ENCODE measurements at places on chromosomes 7 and 10.

GRCh38 chr7:98323597-98324322 is 42.3 kb downstream of the BRI3 start:
- no peak for DNase-seq

- DNase-seq: no peak
These were observed 162.0 kb upstream of the HABP2 start for GRCh38 chr10:113390896-113391295.

DNA sequence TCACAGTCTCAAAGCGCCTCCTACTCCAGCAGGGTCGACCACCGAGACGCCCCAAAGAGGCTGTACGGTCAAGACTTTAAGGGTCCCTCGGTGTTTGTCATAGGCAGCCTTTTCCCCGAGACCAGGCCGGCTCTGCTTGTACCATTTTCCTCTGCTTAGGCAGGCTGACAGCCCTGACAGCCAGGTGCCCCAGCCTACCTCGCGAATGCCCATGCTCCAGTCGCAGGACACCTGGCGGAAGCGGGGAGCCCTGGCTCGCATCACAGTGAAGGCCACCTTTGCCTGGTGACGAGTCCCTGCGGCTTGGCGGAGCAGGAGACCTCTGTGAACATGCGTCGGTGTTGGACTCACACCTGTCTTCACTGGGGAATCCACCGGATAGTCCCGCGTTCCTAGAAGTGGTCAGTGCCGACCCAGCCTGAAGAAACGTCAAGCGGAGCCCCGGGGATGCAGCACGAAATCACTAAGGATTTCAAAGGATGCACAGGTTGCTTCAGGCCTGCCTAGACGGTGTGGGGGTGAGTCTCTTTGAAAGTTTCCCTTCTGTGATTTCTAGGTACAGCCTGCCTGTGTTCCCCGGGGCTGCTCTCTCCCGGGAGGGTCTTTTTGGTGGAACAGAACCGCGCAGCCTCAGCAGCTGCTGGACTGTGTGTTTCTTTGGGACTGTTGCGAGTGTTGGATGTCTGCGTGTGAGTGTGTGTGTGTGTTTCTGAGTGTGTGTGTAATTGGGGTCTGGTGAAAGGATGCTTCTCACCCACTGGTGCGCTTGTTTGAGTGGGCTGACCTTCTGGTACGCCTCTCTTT is 30.5 kb upstream of the ZNF273 start:
- DNase-seq: no peak

DNA sequence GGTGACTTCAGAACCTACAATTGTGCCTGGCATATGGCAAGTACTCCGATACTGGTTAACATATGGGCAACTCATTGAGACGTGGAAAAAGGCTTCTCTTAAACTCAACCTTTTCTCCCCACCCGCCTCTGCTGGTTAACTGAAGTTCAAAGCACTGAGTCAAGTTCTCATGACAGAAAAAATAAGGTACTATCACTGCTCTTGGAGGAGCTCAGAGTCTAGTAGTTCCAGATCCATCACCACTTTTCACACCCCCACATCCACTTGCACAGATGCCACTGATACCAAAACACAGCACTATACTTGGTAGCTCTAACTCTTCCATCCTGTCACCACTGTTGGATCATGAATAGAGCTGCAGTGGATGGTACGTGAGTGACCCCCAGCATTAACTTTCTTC is 36.2 kb downstream of the CCDC6 start:
- no peak for DNase-seq

DNA sequence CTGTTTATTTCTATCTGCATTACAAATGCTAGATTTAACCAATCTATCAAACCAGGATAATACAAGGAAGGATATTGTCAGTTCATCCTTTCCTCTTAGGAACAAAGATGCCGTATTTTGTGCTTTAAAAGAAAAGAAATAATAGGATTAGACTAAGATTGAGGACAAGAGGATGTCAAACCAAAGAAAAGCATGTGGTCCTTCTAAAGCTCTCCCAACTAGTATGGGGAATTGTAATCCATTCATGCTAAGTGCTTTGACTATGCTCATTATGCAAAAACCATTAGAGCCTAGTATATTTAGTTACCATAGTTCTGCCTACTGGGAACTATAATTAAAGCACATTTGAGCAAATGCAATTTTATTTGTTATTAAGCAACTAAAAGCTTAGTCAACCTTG is 280.2 kb downstream of the GRM8 start:
- DNase-seq: no peak

GRCh38 chr7:135822376-135822775 is 73.8 kb upstream of the FAM180A start:
- no peak for DNase-seq

DNA sequence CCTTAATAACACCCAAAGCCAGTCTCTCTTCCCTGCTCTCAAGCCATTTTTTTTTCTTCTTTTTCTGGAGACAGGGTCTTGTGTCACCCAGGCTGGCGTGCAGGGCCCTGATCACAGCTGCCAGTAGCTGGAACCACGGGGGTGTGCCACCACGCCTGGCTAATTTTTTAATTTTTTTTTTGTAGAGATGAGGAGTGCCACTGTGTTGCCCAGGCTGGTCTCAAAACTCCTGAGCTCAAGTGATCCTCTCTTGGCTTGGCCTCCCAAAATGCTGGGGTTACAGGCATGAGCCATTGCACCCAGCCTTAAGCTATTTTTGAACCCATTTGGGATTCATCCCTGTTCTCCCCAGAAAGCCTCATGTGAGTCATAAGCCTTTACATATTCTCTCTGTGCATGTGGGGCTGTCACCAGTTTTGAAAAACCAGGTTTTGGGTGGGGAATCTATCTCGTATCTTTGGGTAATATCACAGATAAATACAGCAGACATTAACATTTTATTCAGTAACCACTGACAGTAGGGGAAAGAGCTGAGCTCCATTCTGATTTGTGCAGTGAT is 15.5 kb downstream of the ZNF487 start:
- no peak for DNase-seq

DNA sequence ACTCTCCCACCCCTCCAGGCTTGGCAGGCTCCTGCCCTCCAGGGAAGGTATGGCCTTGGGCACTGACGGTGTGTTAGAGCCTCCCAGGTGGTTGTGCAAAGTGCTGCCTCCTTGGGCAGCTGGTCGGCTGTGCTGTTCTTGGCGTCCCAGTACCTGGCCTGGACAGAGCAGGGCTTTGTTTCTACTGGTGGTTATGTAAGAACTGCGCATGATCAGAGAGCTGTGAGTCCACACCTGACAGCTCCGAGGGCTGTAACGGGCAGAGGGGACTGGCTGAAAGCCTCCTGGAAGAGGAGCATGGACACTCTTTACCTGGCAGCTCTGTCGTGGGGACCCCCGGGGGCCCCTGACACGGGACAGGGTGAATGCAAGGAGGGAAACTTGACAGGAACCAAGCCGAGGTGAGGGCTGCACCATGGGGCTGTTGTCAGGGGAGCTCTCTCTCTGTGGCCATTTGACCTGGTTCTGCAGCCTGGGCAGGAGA is 3.1 kb upstream of the SFRP5 start:
- no peak for DNase-seq

DNA sequence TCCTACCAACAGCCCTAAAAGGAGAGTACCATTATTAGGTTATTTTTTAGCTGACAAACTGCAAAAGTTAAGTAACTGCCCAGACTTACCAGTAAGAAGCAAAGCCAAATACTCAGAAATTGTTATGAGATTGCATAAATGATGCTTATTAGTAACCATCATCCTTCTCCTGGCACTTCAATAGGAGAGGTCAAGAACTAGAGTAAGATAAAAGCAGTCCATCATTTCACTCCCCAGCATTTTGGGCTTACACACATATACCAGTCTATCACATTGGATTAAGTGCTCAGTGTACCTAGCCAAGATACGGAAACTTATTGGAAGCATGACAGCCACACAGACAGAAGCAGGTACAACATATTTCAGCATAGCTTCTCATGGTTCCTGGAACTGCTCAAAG is 142.8 kb upstream of the EGR2 start:
- DNase-seq: no peak

DNA sequence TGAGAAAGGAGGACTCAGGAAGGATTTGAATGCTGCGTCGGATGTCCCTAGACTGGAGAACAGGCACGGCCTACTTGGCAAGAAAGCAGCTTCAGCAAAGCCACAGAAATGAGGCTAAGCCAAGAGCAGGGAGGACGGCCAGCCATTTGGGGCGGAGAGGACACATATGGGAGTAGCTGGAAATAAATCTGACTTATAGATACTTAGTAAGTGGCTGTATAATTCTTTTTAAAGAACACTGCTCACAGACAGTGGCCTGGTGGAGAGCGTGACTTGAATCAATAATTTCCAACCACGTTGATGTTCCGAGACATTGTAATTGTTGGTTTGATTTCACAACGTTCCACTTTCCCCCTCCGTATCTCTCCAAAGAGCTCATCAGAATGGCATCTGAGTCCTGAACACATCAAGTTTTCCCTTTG is 67.7 kb upstream of the JCAD start:
- DNase-seq: no peak

DNA sequence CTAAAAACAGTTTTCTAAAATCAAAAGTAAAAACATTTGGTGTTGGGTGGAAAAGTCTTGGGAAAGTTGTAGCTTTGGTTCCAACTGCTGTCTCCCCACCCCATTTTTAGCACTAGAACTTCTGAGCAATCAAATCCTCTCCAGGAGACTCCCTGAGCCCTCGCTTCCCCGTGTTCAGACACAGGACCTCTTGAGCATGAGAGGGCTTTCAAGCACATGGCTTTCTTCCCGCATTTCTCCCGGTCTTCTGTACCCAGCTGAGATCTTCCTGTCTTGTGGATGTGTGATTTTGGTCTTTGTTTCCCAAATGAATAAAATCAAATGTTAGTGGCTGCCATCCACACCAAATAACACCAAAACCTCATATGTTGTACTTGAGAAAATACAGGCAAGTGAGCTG is 5.0 kb downstream of the CXCL12 start:
- no peak for DNase-seq

- DNase-seq: no peak
These were observed 59.0 kb upstream of the CHST15 start for GRCh38 chr10:124152139-124153022.

- no peak for DNase-seq
These were observed 712.5 kb upstream of the ANKRD30A start for GRCh38 chr10:36412942-36413341.

DNA sequence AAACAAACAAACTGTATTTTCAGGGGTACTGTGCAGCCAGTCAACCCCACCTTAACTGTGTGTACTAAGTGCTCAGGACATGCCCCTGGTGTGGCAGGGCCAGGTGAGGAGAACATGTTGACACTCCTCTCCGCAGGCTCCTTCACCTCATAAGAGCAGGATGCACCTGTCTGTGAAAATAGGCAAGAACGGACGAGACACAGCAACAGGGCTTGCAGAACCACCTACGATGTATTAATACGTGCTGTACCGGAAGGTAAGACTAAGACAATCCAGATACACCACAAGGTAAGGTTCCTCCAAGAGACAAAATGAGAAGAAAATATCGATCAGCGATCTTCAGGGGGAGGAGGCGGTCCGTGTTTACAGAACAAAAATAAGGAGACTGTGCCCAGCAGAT is 65.8 kb upstream of the CAMK2B start:
- no peak for DNase-seq

DNA sequence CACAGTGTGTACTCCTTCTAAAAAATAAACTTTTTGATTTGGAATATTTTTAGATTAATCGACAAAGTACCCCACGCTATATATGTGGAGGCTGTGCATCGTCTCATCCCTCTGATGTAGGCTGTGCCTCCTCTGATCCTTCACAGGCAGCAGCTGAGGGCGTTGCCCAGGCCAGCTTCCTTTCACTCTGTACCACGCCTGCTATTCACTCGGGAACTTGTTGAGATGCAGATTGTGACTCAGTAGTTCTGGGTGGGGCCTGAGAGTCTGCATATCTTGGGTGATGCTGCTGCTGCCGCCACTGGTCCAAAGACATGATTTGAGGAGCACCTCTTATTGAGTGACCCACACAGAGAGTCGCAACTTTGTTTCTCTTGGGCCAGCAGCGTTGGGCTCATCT is 7.9 kb upstream of the C10orf120 start:
- no peak for DNase-seq

GRCh38 chr7:42930889-42931288 is 1.1 kb downstream of the PSMA2 start:
- no peak for DNase-seq

DNA sequence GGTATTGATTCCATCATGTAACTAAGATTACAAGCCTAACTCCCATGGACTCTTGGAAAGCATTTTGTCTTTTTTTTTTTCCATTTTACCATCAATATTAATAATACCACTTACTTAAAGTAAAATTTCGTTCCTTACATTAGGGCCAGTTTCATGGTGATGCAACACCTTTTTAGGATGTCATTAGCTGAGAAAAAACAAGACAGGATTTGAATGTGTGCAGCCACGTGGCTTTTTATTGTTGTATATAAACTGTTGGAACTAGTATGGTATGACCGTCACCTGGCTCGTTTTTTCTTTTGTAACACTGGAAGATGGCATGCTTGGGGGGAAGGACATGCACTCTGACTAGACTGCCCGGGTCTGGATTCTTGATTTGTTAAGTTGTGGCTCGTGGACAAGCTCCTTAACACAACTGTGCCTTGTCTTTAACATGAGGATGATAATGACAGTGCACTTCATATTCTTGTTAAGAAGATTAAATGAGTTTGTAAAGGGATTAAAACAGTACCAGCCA is 42.1 kb downstream of the ARHGAP21 start:
- no peak for DNase-seq

DNA sequence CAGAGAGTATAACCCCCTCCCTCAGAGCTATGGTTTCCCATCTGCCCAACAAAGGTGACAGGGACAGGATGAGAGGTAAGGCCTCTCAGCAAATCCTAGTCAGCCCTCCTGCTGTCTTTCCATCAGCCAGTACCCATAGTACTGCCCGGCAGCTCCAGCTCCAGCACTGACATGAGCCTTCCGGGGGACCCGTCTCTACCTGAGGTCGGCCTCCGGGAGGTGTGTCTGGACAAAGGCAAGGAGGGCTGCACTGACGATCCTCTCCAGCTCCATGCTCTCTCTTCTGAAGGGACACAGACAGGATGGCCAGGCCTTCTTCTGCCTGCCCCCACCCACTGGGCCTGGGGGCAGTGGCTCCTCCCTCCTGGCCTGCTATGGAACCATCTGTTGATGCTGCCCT is 4.3 kb downstream of the FBXL15 start:
- DNase-seq: no peak

- no peak for DNase-seq
These were observed 104.0 kb downstream of the JCAD start for GRCh38 chr10:29955329-29955935.

GRCh38 chr10:29585488-29585976 is 49.2 kb downstream of the SVIL start:
- no peak for DNase-seq

GRCh38 chr10:71661060-71661622 is 58.4 kb downstream of the C10orf105 start:
- no peak for DNase-seq

DNA sequence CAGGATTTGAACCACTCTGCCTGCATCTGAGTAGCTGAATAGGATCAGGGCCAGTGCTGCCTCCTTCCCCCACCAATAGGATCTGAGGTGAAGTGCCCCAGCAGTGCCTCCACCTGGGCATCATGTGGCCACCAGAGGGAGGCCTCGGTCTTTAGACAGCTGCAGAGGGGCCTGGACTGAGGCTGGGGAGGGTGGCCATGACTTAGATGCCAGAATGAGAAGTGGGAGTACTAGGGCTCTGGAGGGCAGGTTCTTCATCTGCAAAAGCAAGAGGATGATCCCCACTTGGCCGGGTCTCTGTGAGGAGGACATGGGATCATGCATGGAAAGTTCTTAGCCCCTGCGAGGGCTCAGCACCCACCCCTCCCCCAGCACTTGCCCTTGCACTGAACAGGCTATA is 56.9 kb downstream of the NEUROG3 start:
- no peak for DNase-seq
